ENCODE measurements at places on chromosomes 5 and 9.

GRCh38 chr5:65199993-65200675, 281.6 kb downstream of the ADAMTS6 start:
- no peak for DNase-seq

GRCh38 chr5:172859966-172860365, 25.9 kb downstream of the ERGIC1 start:
- no peak for DNase-seq

- no peak for DNase-seq
These were observed 154.3 kb upstream of the TBC1D2 start for GRCh38 chr9:98409719-98410118.

GRCh38 chr5:175851311-175851710, 20.1 kb upstream of the CPLX2 start:
- no peak for DNase-seq

GRCh38 chr5:8585230-8586018, 716.5 kb downstream of the MTRR start:
- no peak for DNase-seq

- DNase-seq = no peak
These were observed 46.9 kb downstream of the AHRR start for GRCh38 chr5:368183-369084.

- DNase-seq = no peak
These were observed 66.9 kb downstream of the DCP2 start for GRCh38 chr5:113043491-113043931.

DNA sequence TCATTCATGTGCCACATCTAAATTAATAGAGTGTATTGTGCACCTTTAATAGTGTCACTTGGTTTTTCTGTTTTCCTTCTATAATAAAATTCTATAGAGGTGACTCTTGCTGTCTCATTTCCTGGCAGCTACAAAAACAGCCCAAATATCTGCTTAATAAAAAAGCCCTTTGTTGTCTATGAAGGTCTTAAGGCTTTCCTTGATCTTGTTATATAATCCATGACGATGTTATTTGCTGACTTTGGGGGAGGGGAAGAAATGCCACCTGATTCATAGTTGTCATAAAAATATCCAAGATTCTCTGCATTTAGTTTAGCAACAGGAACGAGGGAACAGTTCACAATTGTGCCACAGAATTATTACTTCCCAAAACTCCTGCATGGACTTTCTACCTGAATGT, 31.3 kb downstream of the CPEB4 start:
- DNase-seq = no peak

DNA sequence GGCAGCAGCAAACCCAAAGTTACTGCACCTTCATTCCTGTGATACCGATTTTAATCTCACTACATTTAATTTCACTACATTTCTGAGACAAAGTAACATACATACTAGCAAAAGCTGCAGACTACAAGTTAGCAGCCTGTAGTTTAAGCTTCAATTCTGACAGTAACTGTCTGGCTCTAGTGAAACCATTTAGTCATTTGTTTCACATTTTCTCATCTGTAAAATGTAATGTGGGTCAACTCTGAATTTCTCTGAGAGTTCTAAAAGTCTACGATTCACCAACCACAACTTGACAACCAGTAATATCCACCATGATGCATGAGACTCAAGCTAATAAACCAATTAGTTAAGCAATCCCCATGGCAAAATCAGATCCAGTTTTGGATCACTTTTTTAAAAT, 408.9 kb downstream of the PDE4D start:
- no peak for DNase-seq

DNA sequence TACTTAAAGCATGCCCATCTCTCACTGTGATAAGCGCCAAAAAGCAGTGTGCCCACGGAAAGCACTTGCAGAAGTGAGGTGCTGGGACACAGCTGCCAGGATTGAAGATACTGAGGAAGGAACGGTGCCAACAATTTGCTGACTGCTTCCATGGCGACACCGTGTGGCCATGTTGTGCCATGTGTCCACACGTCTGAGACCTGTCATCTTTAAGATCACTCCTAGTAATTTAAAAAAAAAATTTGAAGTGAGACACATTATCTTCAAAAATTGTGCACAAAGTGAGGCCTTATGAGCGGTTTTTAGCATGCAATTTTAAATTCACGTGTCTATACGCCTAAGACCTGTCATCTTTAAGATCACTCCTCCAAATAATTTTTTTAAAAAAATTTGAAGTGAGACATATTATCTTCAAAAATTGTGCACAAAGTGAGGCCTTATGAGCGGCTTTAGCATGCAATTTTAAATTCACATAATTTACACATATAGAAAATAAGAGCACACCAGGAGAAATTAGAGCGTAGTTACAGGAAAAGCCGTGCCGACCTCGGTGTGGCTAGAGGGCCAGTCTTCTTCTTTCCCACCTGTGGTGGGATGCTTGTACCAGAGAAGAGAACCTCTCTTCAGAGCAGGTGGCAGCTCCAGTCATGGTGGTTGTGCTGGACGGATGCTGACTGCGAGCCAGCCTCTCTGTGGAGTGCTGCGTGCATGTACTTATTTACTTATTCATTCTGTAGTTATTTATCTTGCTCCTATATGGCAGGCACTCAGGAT, 21.4 kb upstream of the FLT4 start:
- DNase-seq = peak; percentile 59

DNA sequence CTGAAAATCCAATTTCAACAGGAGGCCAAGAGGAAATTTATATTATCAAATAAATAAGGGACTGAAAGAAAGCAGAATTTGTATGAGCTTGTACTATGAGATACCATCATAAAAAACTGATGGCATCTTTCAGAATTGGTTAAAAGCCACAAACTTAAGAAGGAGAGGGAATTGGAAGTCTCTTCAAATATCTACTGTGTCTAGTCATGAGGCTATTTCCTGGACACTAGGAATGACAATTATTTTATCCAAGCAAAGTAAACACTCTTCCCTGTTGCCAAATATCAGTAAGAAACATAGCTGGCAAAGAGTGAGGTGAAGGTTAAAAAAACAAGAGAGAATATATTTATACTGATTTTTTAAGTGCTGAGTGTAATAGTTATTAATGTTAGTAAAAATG, 101.5 kb upstream of the ARRDC3 start:
- no peak for DNase-seq

GRCh38 chr9:132892400-132892799, 13.7 kb downstream of the SPACA9 start:
- no peak for DNase-seq

DNA sequence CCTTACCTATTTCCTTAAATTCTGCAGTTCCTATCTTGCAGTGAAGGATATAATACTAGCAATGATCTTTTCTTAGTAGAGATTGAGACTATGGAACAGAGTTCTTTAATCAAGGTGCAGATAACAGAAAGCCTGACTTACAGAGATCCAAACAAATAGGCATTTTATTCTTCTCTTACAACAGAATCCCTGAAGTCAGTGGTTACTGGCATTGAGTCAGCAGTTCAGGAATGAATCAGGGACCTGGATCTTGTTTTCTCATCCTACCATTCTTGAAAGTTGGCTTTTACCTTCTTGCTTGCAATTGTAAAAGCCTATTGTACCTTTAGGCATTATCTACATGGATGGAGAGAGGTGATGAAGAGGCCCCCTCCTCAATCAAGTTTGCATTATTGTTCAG, 47.5 kb upstream of the TLE4 start:
- DNase-seq = no peak

DNA sequence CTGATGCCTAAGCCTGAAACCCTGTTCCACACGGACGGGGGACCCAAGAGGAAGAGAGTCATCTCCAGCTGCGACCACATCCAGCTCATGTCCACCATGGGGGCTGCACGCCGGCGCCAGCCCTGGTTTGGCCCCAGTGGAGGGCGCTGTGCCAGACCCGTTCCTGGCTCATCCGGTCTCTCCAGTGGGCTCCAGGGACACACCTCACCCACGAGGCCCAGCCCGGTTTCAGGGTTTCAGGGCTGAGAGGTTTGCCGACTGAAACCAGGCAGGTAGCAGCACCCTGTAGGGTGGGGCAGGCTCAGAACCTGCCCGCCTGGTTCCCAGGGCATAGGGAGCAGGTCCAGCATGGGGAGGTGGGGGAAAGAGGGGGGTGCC, 71.4 kb upstream of the STXBP1 start:
- DNase-seq = no peak

DNA sequence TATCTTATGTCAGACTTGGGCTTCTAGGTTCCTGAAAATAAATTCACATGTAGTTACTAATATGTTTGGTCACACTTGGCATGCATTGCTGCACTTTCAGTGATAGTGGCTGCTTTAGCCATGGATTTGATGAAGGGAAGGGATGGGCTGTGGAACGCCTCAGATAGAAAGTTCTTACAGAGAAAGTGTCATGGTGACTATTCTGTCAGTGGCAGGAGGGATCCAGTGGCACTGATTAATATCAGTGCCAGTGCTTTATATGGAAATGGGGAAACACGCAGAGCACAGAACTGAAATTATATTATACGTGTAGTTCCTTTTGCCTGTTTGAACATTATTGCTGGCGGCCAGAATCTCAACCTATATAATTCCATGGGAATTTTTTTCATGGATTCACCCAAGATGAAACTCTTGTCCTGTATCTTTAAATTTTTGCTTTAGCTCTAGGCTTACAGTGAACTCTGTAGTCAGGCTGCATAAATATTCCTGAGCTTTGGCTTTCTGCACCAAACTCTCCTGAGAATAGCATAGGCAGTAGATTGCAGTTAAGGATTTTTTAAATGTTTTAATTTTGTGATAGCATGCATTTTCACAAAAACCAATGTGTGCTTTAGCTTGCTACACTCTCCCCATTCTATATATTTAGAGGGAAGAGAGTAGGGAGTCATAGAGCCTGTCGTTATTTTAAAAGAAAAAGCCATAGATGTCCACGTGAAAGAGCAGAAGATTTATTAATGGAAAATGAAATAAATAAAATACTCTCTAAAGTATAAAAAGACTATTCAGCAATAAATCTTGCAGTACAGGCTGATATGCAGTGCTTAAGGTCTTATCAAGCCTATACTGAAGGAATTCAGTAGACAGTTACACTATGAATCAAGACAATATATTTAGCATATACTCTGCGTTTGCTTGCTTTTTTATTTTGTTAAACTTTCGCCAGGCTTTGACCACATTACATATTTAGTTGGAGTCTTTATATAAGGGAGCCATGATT, 98.7 kb downstream of the EDIL3 start:
- no peak for DNase-seq

DNA sequence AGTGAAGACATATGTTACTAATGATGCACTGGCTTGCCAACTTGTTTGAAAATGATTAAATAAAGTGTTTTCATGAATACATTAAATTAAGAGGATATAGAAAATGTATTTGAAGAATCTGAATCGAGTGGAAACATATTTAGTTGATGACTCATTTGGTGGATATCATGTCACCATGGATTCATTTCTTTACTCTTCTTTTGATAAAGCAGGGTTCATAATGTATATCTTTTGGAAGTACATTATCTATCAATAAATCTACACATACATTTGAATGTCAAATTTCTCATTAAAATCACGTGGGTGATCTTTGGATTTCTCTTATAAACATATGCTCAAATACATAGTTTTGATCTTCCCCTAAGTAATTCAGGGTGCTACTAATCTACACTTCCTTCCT, 1148.1 kb upstream of the ACO1 start:
- no peak for DNase-seq

DNA sequence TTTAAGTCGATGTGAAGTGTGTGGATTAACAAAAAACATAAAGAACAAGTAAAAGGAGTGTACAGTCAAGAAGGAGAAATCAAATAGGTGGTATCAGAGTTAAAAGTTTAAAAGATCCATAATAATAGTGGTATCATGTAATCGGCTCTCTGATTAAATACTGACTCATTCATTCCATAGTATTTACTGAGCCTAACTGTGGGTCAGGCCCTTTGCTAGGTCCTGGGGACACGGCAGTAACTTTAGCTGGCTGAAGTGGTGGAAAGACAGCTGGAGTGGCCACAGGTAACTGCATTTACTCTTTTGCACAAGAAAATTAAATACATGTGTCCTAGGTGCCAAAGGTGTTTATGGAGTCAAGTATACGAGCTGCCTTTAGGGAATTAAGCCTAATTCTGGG, 124.0 kb downstream of the GNAQ start:
- no peak for DNase-seq

- no peak for DNase-seq
These were observed 107.1 kb downstream of the PALM2AKAP2 start for GRCh38 chr9:109887079-109887478.

- DNase-seq = no peak
These were observed 130.6 kb downstream of the TENT4A start for GRCh38 chr5:6843821-6844220.
